ENCODE measurements at places on chromosomes 1 and 21.

- DNase-seq, result no peak
These were observed 378.7 kb downstream of the SEC16B start for GRCh38 chr1:177591155-177591554.

DNA sequence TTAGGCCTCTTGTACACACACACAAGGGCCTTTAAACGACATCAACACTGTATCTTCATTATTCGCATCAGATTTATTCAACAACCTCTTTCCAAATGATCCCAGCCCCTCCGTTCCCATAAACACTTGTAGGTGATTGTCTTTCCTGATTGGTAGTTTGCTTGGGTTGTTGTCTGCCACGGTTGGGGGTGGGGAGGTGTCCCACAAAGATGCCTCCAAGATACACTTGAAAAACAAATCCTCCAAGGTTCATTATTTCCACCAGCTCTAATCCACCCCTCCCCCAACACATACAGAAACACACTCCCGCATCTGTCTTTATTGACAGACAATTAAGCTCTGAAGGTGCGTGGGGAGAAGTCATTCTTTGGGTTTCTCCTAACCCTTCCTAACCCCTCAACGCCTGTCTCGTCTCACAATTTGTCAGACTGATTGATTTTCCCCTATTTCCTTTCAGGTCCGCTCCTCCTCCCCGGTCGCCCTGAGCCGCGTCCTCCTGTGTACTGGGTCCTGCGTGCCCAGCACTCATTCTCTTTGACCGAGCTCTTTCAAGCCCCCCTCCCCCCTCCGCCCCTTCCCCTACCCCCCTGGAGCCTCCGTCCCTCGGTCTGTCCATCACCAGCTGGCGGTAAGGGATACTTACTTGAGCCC is 1.4 kb downstream of the WDR26 start:
- DNase-seq, result peak; percentile 21

- DNase-seq, result no peak
These were observed 221.8 kb upstream of the JUN start for GRCh38 chr1:59005491-59006288.

GRCh38 chr1:110347182-110347893 is 8.2 kb downstream of the RBM15 start:
- DNase-seq, result no peak

DNA sequence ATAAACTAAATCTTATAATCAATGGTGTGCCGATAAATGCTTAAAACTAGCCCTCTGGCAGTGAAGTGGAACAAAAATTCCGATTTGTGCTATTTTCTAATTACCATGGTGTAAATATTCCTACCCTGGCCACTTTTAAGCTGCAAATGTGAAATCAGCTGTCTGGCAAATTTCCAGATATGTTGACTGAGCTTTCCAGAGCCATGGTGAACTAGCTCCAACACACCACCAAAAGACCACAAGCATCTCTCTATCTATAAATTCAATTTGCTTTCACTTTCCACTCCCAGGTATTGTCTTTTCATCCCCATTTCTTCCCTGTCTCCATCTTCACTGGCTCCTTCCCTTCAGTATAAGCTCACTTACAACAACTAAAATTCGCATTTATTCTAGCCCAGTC is 152.3 kb upstream of the RGS18 start:
- DNase-seq, result no peak

GRCh38 chr1:9719978-9720722 is 68.6 kb downstream of the PIK3CD start:
- no peak for DNase-seq

DNA sequence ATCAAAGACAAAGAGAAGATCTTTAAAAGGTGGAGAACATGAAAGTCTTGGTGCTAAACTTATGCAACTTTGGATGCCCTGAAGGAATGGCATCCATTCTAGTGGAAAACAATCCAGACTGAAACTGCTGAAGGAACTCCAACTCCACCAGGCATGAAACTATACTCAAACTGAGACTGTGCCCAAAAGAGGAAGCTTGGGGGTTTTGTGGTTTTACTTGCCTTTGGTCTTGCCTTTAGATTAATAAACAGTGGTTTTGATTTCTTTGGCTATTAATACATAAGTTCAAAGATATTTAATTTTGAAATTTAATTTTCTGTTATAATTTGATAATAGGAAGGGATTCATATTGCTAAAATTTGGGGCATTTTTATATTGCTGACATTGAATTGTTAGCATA is 17.4 kb upstream of the SLC30A10 start:
- no peak for DNase-seq

DNA sequence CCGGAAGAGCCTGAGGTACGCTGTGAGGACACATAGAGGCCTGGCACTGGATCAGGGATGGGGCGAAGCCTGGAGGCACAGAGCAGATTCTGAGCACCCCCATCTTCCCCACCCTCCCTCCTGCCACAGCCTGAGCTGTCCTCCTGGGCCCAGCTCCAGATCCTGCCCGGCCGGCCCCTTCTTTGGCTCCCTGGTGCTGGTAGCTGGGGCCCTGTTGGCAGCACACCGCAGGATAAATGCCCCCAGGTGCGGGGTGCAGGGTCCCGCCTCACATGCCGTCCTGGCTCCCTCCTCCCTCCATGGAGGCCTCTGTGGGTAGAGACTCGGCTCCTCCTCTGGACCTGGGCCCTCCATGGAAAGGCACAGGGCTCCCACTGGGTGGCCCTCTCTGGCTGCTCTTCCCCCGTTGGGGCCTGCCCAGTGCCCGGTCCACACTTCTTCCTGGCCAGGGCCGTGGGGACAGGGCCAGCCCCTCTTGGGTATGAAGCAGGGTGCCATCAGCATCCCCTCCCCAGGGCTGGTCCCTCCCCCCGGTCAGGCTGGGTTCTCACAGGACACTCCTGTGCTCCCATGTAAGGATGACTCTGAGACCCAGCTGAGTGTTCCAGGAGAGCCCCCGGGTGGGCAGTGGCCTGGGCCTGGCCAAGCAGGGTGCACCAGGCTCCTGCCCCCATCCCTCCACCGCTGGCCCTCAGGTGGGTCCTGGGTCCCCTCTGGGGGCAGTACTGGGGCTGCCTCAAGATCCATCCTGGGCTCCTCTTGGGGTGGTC is 1.1 kb upstream of the OBSCN start:
- DNase-seq, result no peak

DNA sequence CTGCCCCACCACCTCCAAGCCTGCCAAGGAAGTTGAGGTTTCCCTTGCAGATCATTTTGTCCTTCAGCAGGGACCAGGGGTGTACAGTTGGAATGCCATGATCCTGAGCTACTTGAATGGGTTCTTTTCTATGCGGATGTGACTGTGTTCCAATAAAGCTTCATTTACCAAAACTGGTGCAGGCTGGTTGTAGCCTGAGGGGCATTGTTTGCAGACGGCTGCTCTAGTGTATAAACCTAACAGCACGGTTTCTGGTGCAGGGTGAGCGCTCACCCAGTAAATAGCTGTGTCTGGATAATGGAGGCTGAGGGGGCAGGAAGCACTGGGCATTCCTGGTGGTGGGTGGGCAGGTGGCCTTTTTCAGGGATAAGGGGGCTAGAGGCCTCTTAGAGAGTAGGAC is 72.7 kb upstream of the ACTL8 start:
- DNase-seq, result no peak

GRCh38 chr1:186749820-186750219 is 69.6 kb upstream of the PTGS2 start:
- no peak for DNase-seq

GRCh38 chr21:32682696-32683474 is 44.9 kb downstream of the SYNJ1 start:
- DNase-seq, result no peak

- no peak for DNase-seq
These were observed 5.7 kb downstream of the ALG14 start for GRCh38 chr1:95067062-95067461.

DNA sequence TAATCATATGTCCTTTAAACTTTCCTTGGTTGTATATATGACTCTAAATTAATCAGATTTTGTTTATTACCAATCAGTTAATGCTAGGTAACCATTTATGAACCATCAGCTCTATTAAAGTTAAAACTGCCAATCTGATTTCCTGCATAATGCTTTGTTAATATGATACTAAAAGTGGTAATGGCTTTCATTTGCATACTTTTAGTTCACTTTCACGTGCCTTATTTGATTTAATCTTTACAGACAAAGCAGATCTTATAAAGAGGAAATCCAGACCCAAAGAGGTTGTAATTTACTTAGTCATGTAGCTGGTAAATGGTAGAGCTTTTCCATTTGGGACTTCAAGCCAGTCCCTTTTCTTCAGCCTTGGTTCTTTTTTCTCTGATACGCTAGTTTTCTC is 61.3 kb downstream of the CLIC4 start:
- no peak for DNase-seq

DNA sequence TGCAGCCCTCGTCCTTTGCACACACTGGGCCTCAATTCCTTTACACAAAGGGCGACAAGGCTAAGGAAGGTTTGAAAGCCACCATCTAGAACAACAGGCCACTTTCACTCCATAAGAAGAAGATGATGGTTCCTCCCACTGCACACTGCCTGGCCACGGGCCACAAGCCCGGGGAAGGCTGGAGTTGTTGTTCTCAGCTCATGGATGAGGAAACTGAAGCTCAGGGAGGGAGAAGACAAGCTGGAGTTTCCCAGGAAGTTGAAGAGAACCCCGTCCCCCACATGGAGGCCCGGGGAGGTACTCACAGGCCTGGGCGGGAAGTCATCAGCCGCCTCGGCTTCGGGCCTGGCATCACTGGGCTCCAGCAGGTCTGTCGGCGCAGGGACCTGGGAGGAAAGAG is 24.6 kb upstream of the DDOST start:
- no peak for DNase-seq

DNA sequence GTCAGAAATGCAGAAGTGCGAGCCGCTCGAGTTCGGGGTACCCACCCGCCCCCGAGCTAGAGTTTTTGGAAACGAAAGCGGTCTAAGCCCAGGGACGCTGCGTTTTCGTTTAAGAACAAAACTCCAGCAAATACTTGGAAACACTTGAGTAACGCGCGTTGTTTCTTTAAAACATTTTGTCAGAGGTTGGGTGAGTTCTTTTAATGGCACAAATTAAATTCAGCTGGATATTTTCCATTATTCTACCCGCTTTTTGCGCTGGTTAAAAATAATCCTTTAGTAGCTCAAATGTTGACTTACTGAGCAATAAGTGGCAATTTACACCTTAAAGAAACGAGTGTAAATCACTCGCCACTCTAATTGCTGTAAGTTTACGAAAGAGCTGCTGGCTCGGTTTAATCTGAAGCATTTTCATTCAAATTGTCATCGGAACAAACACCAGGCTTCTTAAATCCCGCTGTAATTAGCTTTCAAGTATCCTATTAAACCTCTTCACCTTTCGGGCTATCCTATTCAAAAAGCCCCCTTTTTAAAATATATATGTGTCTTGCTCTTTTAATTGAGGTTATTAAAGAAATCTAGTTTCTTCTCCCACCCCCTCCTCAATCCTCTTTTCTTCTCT is 1.5 kb downstream of the LHX8 start:
- DNase-seq, result no peak
